DMS153 (cell line): ENCODE measurements at places on chromosomes 12 and 14.

DNA sequence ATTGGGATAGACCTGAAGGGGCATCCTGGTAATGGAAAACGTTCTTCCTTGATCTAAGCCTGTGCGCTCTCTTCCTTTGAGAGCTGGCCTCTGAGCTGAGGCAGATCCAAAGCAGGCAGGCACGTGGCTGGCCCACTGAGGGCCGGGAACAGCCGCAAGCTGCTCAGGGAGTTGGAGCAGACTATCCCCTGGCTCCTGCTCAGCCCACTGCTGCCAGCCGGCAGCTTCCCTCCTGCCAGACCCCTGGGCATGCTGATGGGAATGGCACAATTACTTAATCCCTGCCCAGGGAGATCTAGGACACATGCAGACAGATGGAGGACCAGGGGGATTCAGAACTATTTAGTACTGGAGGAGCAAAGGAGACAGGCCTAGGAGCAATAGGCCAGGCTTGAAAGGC, 14.4 kb downstream of the NEUROD4 start:
- no peak for DNase-seq

DNA sequence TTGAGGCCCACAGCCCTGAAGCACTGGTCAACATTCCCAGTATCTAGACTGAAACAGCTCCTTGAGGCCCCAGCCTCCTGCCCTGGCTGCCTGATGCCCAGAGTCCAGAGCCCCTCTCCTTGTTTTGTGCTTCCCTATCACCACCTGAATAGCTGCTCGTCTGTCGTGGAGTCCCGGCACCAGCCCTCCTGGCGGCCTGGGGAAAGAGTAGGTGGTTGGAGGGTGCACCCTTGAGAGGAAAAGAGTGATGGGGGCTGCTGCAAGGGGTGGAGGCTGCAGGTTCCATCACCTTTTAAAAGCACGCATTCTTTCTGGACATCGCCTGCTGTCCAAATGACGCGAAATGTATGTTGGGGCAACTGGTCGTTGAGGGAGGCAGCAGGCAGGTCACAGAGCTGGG, 3.2 kb downstream of the RABGGTA start:
- DNase-seq, result no peak

DNA sequence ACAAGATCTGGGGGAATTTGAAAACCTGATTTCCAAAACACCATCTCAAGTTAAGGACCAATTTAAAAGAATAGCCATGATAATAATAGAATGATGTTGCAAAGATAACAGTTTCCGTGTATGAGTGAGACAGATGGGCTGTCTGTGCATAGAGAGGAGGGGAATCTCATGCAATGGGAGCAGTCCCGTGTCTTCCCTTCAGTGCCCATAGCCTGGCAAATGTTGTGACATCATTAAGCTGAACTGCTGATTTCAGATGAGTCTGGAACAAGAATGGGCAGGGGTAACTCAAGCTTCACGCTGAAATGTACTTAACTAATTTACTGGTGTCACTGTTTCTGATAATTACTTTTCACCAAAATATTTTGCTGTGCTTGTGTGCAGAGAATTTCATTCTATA, 454.0 kb downstream of the FOXG1 start:
- DNase-seq, result peak; percentile 26

DNA sequence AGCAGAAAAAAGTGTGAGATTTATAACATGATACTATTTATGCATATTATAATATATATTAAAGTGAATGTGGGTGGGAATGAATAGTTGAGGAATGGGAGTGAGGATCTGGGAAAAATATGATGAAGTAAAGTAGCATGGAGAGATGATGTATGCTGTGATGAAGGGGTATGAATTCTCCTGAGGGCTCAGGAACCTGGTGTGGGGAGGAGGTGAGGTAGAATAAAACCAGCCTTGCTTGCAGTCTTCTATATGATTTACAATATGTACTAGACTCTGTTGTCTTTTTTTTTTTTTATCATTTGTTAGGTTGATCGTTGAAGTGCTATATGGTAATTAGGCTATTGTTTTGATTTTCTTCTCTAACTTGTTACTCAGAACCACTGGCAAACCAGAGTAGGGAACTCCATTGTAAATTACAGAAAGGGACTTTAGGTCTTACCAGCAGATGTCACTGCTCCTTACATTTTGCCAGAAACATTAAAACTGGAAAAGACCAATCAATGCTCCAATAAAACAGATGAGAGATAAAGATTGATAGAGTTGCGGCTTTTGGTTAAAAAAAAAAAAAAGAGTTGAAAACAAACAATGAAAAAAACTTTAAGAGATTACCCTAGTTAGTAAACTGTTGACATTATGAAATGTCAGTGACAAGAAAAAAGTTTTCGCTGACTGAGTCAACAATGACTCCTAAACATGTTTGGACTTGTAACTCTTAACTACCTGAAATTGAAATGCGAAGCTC, 39.9 kb downstream of the ATL1 start:
- peak; percentile 7 for DNase-seq

DNA sequence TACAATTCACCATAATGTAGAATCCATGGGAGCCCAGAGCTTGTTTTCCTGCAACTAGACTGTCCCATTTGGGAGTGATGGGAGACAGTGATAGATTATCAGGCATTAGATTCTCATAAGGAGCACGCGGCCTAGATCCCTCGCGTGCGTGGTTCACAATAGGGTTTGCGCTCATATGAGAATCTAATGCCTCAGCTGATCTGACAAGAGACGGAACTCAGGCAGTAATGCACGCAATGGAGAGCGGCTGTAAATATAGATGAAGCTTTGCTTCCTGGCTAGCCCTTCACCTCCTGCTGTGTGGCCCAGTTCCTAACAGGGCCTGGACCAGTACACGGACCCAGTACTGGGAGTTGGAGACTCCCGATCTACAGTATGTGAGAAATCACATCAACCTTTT, 126.7 kb downstream of the FBXL14 start:
- no peak for DNase-seq

GRCh38 chr12:60693019-60693626, 1097.3 kb downstream of the SLC16A7 start:
- DNase-seq, result no peak

GRCh38 chr14:23183479-23183878, at the start of gene SLC7A8:
Gene SLC7A8, minus strand, starts transcription at chr14:23183660. Its CDS starts 746 bp downstream, at chr14:23182914.
- peak; percentile 40 for DNase-seq

- DNase-seq, result peak; percentile 3
These were observed 304.1 kb upstream of the SSTR1 start for GRCh38 chr14:37903343-37904191.

DNA sequence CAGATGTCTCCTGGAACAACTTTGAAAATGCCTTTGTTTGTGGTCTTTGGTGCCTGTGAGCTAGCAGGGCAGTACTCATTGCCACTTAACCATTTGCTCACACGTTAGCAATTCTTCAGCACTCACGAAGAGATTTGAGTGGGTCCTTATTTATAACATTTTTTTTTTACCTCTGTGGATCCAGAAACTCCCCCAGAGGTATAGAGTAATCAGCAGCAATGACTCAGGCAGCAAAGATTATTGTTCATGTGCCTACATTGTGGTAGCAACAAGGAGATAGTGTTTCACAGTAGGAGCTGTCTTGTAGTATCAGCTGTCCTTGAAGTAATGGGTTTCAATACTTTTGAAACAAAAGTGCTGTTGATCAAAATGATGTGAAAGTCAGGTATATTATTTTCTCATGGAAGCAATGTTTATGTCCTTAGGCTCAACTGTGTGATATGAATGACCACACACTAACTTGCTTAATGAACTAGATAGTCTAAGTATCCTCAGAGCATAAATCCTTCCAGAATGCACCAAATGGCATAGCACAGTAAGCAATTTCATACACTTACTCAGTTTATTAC, 304.1 kb downstream of the EGLN3 start:
- DNase-seq, result no peak

- no peak for DNase-seq
These were observed 108.7 kb upstream of the MIS18BP1 start for GRCh38 chr14:45361727-45362126.

DNA sequence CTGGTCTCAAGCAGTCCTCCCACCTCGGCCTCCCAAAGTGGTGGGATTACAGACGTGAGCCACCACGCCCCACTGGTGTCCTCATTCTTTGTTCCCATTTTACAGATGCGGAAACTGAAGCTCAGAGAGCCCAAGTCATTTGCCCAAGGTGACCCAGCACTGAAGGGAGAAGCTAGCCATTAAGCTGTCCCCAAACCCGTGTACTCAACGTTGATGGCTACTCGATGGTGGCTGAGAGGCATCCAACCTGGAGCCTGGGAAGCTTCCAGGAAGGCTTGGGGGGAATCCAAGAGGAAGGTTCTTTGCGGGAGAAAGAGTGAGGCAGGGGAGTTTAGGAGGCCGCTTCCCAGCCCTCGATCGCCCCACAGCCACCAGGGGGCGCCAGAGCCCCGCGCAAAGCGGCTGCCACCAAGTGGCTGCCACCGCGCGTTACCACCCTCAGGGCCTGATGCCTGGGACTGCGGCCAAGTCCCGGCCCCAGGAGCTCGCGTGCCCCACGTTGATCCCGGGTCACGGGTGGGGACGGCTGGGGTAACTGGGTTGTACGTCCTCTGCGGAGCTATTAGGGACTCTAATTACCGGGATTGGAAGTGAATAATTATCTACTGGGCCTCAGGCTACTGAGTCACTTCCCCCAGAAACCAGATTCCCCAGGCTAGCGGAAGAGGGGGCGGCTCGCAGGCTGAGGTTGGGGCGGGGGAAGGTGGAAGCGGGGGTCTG, 8.8 kb upstream of the SH2B3 start:
- DNase-seq, result peak; percentile 62

DNA sequence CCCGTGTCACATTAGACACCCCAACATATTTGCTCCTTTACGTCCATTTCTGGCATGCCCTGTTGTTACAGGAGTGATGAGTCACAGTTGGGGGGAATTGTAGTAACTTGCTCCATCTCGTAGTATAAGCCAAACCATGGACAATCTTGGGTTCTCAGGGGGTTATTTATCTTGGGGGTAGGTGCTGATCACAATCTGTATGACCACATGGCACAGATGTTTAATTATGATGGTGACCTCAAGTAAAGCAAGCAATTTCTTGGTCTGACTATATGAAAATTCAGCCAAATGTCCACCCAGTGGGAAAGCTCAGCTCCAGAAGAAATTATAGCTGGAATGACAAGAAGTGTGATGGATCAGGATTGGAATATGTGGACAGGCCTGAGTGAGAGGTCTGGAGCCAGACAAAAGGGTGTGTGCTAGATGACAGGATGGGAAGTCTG, 32.1 kb upstream of the STON2 start:
- no peak for DNase-seq

GRCh38 chr12:50747817-50748216, 16.1 kb upstream of the ATF1 start:
- DNase-seq, result no peak

- no peak for DNase-seq
These were observed 1.7 kb upstream of the TMEM229B start for GRCh38 chr14:67490196-67490595.

- no peak for DNase-seq
These were observed 199.8 kb downstream of the RBM19 start for GRCh38 chr12:113766131-113766878.

- no peak for DNase-seq
These were observed 9.8 kb downstream of the DAD1 start for GRCh38 chr14:22579236-22579635.

- no peak for DNase-seq
These were observed 2.7 kb downstream of the SPRYD3 start for GRCh38 chr12:53076461-53076860.

- no peak for DNase-seq
These were observed 87.9 kb upstream of the FLRT2 start for GRCh38 chr14:85441909-85442643.

- no peak for DNase-seq
These were observed 30.5 kb downstream of the APPL2 start for GRCh38 chr12:105205322-105206048.

- DNase-seq, result no peak
These were observed 657.5 kb upstream of the TBX3 start for GRCh38 chr12:115341442-115341841.

DNA sequence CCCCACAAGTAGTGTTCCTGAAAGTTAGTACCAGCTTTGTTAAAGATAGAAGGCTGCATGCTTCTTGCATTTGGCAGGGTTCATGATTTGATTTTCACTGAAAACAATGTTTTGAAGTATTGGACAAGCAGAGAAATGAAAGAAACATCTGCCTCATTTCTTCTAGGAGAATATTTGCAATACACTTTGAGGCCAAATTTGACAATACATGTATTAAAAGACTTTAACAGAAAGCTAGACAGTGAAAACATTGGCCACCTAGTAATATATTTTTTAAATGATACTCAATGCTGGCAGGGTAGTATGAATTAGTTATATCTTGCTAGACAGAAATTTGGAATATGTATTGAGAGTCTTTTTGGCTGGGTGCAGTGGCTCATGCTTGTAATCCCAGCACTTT, 68.5 kb downstream of the GCH1 start:
- DNase-seq, result no peak

GRCh38 chr14:99656171-99656570, 11.2 kb downstream of the HHIPL1 start:
- DNase-seq, result no peak

GRCh38 chr12:132610051-132610759, at the start of gene LRCOL1:
Gene LRCOL1, minus strand, starts transcription at chr12:132610582. Its CDS starts 4,331 bp downstream, at chr12:132606251.
- no peak for DNase-seq

- no peak for DNase-seq
These were observed 38.2 kb upstream of the EML1 start for GRCh38 chr14:99755068-99755405.

DNA sequence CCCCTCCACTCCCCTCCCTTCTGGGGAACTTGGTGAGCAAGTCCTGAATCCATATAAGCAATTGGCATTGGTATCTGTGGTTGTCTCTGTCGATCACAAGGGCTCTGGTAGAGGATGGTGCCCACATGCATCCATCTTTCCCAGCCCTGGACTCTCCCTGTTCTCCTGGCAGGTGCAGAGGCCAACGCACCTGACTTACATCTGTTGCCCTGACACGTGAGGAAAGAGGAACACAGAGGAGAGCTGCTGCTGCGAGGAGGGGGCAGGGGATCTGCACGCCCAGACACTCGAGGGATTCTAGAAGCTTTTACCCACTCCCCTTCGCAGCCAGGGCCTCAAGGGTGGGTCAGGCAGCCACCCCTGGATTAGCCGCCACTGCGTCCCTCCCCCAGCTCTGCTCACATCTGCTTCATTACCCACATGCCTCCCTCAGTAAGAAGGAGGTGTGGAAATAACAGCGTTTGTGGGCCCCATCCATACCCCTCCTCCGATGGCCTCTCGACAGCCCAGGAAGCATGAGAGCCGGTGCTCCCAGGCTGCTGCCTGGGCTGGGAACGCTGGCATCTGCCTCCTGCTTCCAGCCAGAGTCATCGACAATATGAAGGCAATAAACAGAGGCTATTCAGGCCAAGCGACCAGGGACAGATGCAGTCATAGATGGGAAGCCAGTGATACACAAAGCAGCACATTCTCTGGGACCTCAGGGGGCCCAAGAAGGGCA, 56.5 kb downstream of the KDM2B start:
- no peak for DNase-seq

- peak; percentile 90 for DNase-seq
These were observed at the start of gene PTMS for GRCh38 chr12:6765634-6766581. Gene PTMS, plus strand, starts transcription at chr12:6766363. Its CDS starts 343 bp downstream, at chr12:6766706.

DNA sequence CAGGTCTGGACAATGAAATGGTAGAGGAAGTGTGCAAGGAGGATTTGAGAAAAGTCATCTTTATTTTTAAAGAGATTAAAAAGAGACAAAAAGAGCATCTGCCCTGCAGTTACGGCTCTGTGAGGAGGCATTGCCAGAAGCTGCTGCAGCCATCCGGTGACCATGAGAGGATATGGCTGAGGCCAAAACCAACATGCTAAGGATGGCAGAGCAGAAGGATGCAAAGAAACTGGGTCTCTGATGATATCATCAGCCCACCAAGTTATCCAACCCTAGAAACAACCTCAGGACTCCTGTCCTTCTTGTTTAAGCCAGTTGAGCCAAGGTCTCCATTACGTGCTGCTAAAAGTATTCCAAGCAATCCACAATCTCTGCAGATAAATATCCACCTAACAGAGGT, 48.0 kb upstream of the CCND2 start:
- no peak for DNase-seq
